ENCODE measurements at places on chromosomes 4 and X.

- no peak for DNase-seq
These were observed 536.2 kb upstream of the KLHL4 start for GRCh38 chrX:86981326-86981879.

DNA sequence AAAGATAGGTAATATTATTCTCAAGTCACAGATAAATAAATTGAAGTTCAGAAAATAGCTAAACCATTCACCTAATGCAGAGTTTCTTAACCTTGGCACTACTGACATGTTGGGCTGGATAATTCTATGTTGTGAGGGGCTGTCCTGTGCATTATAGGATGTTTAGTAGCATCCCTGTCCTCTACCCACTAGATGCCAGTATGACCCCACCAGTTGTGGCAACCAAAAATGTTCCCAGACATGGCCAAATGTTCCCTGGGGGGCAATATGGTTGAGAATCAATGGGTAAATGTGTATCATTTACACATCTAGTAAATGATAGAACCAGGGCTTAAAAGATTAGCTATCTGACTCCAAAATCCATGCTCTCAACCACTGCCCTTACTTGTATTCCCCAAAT is 140.9 kb downstream of the COL4A6 start:
- no peak for DNase-seq

- DNase-seq, result no peak
These were observed 5.9 kb upstream of the EIF1AX start for GRCh38 chrX:20147561-20147960.

GRCh38 chr4:161936625-161937550 is 226.9 kb downstream of the FSTL5 start:
- DNase-seq, result no peak

DNA sequence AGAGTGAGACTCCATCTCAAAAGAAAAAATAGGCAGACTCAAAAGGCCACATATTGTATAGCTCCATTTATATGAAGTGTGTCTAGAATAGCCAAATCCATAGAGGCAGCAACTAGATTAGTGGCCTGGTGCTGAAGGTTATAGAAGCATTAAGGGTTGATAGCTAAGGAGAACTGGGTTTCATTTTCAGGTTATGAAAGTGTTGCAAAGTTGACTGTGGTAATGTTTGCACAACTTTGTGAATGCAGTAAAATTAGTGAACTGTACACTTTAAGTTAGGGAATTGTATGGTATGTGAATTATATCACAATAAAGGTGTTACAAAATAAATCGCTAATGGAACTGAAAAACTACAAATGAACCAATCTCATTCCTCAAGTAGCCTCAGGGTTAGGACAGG is 28.3 kb downstream of the TXLNG start:
- no peak for DNase-seq

DNA sequence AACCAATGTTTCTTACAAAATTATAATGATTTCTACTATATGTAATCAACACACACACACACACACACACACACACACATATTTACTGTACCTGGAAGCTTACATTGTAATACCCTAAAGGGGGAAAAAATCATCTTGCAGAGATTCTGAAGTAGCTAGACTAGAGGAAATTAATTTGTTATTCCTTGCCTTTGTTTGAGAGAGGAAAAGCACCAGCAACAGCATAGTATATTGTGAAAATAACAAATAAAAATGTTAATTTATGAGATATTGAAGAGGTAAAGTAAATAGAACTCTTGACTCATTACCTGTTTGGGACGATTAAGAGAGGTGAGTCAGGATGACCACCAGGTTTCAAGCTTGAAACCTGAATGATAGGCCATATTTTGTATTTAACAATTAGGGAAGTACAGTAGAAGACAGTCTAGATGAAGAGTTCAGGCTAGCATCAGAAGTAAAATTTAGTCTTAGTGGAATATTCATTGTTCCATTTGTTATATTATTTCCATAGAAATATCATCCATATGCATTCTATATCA is 873.4 kb upstream of the PCDH10 start:
- DNase-seq, result no peak

All from activated CD4-positive, alpha-beta T cell treated with anti-CD3 and anti-CD28 coated beads, Interleukin-2, amount 10 ng/mL, durations not matched to agents 7 days and 5 days (primary cell).